ENCODE measurements at places on chromosomes 5 and 9.

DNA sequence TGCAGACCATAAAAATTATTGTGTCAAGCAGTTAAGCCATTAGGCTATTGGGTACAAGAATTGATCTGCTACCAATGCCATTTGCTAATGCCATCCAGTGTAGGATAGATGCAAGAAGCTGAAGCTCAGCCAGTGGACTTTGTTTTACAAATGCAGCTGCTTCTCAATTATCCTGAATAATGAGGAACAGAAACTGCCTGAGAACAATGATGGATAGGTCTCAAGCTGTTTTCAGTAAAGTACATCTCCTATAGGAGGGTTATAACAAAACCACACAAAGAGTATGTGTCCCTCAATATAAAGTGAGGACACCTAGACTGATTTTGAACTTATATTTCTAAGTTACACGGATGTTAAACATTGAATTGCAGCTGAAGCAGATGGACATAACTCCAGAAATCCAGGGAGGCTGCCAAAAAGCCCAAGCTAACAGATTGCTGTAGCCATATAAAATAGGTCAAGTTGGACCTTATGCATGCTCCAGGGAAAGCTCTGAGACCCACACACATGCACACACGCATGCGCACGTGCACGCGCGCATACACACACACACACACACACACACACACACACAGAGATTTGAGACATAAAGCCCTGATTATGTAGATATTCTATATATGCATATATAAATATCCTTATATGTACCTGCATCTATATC is 482.7 kb upstream of the CD180 start:
- peak; percentile 1 for DNase-seq

DNA sequence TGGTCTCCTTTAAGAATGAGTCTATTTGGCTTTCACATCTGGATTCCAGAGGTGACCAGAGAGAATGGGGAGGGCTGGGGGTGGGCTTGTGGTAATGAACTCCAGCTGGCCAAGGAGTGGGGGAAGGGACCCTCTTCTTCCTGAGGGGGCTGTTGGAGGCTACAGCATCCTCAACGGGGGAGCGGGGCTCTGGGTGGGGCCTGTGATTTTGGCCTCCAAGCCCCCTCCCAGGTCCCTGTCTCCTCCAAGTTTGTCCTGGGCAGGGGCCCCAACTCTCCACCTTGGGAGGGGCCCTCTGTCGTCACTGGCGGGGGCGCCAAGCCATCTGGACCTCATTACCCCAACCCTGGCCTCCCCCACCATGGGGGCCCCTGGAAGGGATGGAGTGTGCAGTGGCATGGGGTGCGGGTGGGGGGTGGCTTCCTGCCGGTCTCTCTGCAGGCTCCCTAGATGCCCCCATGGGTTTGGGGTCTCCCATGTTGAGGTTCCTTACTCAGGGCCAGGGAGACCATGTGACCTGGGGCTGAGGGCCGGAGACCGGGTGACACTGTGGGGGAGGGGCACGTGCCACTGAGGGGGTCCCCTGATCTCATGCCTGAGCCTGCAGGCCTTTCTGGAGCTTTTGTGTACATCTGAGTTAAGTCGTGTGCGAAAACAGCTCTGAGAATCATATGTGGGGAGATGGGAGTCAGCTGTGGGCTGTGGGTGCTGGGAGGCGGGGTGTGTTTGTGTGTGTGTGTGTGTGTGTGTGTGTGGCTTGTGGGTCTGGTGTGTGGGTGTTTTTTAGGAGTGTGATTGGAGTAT is 32.4 kb downstream of the GOLGA2 start:
- DNase-seq, result no peak

DNA sequence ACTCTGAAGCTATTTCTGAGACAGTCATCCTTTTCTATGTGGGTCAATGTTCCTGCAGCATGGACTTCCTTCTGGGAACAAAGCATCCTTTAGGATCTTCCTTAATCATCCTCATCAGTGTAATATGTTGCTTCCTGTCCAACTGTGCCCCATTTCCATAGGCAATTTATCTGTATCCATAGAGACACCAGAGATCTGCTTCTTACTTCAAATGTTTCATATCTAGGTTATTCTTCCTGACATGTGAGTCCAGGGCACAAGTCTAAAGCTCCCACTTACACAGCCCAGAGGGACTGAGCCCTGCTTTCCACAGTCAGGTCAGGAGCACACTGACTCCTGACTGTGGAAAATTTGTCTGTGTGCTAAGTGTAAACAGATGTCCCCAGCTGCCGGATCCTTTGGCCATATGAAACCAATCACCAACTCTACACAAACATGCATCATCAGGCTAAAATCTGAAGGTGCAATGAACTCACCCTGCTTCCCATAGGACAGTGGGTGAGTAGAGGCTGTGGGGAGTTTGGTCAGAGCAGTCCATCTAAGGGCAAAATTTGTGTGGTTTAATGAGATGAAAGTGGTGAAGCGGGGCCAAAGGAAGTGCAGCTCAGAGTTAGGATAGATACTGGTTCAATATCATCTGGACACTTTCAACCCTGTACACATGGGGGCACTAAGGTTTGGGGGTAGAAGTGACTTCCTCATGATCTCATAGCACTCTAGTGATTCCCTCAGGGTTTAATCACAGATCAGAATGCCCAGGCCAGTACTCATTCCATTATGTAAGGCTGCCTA is 85.2 kb upstream of the TNC start:
- DNase-seq, result no peak

DNA sequence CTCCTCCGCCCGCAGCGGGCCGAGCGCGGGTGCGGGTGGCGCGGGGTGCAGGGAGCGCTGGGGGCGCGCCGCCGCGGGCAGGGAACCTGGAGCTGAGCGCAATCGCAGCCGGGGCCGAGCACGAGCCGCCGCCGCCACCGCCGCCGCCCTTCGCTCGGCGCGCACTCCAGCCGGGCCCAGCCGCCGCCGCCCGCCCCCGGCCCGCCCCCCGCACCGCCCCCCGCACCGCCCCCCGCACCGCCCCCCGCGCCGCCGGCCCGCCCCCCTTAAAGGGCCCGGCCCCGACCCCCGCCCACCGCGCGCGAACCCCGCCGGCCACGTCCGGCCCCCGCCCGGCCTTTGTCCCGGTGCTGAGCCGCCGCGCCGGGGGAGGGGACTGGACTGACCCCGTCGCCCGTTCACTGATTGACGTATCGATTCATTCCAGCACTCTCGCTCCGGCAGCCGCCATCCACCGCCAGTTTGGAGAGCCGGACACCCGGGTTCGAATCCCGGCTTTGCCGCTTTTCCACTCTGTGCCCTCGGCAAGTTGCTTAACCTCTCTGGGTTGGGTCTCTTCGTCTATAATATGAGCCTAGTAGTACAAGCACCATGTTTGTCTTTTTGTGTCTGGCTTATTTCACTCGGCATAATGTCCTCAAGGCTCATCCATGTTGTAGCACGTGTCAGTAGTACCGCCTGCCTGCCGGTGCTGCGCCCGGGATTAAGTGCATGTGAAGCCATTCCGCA is at the start of gene SH3PXD2B:
Gene SH3PXD2B (minus strand): TSS at position 168 of the 729 bp plus-strand sequence. CDS start 173 bp downstream, outside the sequence.
- DNase-seq, result no peak

DNA sequence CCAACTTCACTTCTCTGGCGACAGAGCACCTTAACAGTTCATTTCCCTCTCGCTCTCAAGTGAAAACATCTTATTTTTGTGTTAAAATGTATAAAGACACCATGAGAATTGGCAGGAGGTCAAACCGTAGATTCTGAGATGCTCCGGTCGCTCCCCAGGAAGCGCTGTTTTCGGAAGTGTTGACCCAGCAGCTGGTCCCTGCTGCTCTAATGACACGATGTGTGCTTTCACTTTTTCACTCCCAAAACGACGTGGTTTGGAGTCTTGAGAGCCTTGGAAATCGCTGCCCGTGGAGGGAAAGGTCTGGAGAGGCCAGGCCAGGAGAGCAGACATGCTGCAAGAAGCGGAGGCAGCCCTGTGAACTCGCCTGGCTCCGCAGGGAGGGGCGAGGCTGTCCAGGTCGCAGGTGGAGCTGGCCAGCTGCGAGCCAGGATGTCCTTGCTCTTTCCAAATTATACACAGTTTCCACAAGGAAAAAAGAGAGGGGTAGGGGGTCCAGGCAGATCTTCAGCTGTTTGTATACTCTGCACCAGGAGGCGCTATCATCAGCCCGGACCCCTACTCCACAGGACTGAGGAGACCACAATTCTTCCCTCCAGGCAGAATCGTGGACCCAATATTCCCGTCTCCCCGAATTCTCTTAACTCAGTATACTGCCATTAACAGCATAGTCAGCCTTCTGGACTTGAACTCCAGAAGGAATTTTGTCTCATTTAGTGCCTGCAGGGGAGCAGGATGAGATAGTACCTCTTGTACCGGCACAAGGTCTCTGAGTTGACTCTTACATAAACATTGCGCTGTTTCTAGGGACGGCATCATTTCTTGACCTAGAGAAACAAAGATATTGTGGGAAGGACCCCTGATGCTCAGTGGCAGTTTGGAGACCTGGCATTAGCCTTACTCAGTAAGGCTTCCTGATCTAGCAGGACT is 248.6 kb upstream of the ANKRD55 start:
- peak; percentile 17 for DNase-seq

- no peak for DNase-seq
These were observed 1.4 kb downstream of the CHSY3 start for GRCh38 chr5:129905473-129906176.
